ENCODE measurements at places on chromosomes 5 and 9.

DNA sequence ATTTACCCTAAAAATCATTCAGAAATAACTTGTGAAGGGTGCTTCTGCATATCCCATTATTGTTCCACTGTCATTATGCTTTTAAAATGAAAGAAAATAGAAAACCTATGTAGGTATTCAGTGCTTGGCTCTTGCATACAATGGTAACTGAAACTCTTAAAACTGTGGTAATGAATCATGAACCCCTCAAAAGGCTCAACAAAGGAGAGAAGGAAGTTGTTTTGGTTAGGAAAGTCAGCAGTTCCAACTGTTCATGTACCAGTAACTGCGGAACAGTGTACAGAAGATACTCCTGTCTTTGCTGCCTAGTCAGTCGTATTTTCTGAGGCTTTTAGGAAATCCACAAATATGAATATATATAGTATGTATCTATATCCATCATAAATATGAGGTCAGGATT is 96.1 kb downstream of the OSMR start:
- no peak for DNase-seq

DNA sequence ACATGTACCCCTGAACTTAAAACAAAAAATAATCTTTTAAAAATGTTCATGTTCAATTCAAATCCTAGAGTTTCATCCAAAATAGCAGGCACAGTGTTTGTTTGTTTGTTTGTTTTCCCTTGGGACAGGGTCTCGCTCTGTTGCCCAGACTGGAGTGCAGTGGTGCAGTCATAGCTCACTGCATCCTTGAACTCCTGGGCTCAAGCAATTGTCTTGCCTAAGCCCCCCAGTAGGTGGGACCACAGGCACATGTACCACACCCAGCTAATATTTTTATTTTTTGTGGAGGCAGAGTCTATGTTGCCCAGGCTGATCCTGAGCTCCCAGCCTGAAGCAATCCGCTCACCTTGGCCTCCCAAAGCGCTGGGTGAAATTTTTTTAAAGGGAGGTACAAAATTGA is 5.0 kb upstream of the POLR1E start:
- no peak for DNase-seq

GRCh38 chr5:53512539-53512938 is 32.1 kb downstream of the FST start:
- DNase-seq, result no peak

- DNase-seq, result no peak
These were observed 479.5 kb downstream of the SEMA5A start for GRCh38 chr5:9066349-9066748.

GRCh38 chr5:103333376-103333775 is 74.8 kb downstream of the MACIR start:
- DNase-seq, result no peak

DNA sequence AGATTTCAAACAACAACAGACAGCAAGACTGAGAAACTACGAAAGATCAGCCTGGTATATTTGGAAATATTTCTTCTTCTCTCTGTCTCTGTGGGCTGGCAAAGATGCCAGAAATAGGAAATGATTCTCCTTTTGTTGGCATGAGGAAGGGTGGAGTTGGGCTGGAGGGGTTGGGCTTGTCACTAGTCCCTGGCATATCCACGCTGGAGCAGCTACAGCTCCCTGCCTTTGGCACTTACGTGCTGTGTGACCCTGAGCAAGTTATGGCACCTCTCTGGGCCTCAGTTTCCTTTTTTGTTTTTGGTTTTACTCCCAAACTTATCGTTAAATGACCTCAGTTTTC is 354 bp upstream of the KCNMB1 start:
- DNase-seq, result no peak

DNA sequence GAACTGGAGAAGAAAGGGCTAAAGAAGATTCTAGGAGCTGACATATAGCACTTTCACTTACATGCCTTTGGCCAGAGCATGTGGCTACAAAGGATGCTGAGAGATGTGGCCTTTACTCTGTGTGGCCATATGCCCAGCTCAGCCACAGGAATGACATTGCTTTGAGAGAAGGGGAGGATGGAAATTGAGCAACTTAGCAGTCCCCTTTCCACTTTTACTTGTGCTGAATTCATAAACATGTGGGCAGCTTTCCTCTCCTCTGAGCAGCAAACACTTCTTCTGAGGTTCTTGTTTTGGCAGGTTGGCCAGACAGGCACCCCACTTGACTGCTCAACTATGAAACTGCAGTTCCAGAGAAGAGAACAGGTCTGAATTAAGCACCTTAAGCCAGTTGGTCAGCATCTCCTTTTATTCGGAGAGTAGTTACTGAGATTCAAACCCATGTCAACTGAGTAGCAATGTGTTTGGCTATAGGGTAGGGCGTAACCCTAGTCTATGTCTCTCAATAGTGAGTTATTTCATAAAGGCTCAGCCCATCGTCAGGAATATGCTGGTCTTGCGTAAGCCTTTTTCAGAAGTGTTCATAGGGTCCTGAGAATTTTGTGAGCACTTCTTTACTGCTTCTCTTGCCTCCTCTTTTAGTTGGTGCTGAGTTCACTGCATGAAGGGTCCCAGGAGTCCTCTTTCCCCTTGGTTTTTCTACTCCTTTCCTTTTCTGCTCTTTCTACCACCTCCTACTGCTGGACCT is 134.5 kb downstream of the PALM2AKAP2 start:
- no peak for DNase-seq

GRCh38 chr5:158174918-158175851 is 316.2 kb upstream of the CLINT1 start:
- peak; percentile 67 for DNase-seq

DNA sequence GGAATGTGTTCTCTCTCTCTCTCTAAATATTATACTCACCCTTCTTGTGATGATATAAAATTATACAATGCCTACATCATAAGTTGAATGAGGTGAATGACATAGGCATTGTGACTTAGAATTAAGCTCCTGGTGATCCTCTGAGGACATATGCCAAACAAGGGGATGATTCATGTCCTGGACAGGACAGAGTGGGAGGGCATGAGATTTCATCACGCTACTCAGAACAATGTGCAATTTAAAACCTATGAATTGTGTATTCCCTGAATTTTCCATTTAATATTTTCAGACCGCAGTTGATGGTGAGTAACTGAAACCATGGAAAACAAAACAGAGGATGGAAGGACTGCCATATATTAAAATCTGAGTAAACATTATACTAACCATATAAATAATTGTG is 782.2 kb upstream of the NUDT12 start:
- no peak for DNase-seq

GRCh38 chr9:32525709-32526030 is 326 bp downstream of the RIGI start:
- DNase-seq, result no peak

DNA sequence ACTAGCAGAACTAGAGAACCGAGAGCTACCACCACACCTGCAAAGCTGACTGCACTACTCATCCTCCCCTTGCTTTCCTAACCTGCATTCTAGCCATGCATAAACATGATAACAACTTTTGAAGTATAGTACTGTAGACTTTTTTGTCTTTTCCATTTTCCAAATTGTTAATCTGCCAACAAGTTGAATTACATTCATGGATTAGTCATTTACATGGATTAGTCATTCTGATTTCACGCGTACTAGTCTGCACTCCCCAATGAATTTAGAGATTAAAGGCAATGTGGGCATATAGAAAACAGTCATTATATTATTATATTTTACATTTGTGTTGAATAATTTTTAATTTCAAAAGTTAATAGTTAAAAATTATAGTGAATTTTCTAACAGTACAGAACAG is 81.4 kb downstream of the EDIL3 start:
- no peak for DNase-seq

DNA sequence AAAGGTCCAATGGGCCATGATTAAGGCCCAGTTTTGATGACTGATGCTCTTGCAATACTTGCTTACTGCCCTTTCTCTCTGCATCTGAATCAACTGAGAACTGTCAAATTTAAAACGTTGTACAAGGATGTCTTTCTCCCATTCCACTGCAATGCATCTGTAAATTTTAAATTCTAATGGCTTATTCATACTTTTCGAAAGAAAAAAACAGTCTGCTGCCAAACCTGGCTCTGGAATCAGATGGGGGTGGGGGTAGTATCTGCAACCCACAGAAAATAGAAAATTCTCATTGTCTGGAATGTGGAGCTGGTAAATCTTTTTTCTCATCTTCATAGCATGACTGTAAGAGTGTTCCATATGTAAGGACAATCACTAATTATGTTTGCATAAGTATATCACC is 371.8 kb upstream of the RFX3 start:
- no peak for DNase-seq

- DNase-seq, result no peak
These were observed 454.5 kb downstream of the RASEF start for GRCh38 chr9:82608487-82608886.

DNA sequence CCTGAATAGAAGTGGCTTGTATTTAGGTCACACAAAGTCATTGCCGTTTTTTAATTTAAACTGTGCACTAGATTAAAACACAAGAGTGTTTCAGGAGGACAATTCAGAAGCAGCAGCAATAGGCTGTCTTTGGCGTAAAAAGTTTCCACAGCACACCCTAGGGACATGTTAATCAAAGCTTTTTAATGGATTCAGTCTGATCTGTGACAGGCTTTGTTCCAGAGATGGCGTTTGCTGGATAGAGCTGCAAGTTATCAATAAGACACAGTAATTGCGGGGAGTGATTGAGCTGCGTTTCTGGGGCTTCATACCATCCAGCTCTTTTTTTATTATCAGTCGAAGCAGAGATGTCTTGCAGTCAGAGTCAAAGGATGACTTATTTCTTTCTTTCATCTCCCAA is 300.3 kb downstream of the ZNF608 start:
- no peak for DNase-seq

GRCh38 chr5:11390291-11390767 is 513.9 kb downstream of the CTNND2 start:
- no peak for DNase-seq

DNA sequence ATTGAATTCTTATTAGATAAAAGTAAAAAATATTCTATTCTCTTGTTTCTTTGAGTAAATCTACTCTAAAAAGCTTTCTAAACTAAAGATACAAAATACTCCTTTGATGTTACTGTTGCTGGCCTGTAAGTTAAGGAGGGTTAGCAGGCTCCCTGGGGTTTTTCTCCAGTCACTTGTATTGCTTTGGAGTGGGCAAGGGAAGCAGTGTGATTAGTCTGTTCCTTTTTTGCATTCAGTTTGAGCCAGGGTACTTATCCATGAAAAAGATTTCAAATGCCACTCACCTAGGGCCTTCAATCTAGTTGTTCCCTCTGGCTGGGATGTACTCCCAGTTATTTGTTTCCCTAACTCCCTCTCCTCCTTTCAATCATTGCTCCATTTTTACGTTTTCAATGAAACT is 256.2 kb upstream of the SMC2 start:
- DNase-seq, result no peak

- no peak for DNase-seq
These were observed 350.8 kb downstream of the ENC1 start for GRCh38 chr5:74289691-74290090.

DNA sequence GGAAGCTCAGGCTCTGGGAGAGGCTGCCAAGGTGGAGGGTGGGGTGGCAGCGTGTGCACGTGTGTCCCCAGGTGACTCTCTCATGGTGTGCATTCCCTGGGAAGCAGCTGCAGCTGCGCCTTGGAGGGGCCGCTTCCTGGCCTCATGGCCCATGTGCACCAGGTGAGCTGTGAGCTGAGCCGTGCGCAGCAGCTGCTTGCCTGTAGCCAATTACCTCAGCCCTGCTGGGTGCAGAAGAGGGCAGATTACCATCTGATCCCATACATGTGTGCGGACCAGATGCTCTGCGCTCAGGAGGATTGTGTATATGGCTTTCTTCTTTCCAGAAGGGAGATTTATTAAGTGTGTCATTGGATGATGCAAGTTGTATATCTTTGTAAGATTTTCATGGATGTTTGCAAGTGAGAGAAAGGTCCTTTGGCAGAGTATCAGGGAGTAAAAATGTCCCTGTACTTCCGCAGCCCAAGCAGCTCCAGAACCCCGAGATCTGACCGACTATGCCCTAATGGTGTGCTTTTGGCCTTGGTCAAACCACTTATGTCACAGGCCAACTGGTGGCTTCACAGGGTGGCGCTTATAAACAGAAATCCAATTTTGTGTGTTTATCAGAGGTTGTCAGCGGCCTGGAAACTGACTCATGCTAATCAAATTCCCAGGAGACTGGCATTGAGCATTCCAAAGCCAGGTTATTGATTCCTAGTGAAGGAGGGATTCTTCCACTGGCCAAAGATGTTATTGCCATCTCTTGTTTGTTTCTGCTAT is 229.3 kb downstream of the GOLPH3 start:
- DNase-seq, result no peak

- DNase-seq, result no peak
These were observed 23.8 kb downstream of the RETREG1 start for GRCh38 chr5:16593013-16593412.

DNA sequence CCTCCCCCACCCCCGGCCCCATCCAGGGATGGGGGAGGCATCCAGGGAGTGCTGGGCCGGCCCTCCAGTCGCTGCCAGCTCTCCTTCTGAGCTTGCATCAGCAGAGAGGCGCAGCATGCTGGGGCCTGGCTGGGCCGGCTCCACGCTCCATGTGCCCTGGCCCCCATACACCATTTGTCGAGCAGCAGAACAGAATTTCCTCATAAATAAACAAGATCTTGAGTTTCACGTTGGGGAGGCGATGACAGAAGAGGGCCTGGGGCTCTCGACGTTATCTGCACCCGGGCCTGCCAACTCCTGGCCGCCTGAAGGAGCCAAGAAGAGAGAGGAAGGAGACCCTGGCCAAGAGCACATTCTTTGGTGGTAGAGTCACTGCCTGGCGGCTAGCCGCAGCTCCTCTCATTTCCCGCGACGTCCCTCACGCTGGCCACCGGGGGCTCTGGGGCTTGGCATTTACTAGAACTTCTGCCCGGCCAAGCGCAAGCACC is 177.0 kb downstream of the FGF18 start:
- no peak for DNase-seq

DNA sequence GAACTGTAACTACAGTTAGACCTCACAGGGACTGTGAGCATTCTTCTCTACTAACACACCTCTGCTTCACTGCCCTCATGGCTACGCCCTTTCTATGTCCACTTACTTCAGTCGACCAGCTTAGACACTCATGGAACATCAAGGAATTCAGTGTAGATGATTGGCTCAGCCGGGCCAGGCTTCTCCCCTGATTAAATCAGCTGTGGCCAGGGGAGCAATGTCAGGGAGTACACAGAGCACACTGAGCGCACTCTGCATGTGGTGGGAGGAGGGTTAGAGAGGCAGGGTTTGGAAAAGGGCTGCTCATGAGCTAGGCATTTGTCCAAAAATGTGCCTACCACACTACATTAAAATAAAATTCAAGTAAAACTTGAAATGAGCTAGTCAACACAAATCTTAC is 400.5 kb downstream of the ARRDC3 start:
- no peak for DNase-seq

- no peak for DNase-seq
These were observed 10.9 kb upstream of the SHROOM1 start for GRCh38 chr5:132841305-132841704.

Measured in Caco-2 (cell line).